ENCODE measurements at places on chromosomes 3 and 15.

DNA sequence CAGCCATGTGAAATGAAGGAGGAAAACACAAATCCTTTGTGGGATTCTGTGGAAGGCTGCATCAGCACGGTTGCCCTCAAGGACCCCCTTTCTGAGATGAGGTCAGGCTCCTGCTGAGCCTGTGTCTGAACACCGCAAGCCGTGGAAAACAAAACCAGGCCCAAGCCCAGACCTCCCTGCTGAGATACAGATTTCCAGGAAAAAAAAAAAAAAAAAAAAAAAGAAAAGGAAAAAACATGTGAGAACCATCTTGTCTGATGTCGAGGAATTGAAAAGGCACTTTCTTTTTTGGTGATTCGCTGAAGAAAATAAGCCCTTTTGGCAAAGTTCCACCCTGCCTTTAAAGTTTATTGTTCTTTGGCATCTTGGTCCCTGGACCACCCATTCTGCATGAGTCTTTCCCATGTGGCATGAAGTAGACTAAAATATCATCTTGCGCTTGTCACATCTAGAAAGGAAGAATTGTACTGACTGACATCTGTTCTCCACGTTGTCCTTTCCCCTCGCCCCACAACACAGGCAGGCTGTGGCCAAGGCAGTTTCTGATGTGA lies 117.6 kb downstream of the CHST2 start:
- DNase-seq = no peak

DNA sequence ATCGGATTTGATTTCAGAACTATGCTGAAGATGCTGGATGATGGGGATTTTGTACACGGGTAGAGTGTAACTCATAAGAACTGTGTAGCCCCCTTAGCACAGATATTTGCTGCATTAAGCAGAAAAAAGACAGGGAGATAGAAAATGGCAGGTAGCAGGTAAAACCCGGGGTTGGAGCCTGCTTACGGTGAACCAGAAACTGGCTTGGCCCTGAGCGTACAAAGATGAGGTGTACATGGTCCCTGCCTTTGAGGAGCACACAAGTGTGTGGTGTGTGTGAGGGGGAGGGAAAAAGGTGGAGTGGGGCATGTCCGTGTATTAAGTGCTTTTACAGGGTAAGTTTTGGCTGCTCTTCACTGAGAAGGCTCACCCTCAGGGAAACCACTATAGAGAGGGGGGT lies 3.5 kb downstream of the LPP start:
- DNase-seq = no peak

GRCh38 chr3:23399221-23399620 lies 196.1 kb downstream of the UBE2E2 start:
- DNase-seq = no peak

GRCh38 chr3:179624451-179624850 lies 19.9 kb downstream of the NDUFB5 start:
- DNase-seq = no peak

- DNase-seq = no peak
Measured at GRCh38 chr3:28267984-28268849, 26.8 kb downstream of the CMC1 start.

- no peak for DNase-seq
Measured at GRCh38 chr3:177322881-177323280, 125.6 kb upstream of the TBL1XR1 start.

- no peak for DNase-seq
Measured at GRCh38 chr15:60706145-60706544, 227.2 kb upstream of the ICE2 start.

DNA sequence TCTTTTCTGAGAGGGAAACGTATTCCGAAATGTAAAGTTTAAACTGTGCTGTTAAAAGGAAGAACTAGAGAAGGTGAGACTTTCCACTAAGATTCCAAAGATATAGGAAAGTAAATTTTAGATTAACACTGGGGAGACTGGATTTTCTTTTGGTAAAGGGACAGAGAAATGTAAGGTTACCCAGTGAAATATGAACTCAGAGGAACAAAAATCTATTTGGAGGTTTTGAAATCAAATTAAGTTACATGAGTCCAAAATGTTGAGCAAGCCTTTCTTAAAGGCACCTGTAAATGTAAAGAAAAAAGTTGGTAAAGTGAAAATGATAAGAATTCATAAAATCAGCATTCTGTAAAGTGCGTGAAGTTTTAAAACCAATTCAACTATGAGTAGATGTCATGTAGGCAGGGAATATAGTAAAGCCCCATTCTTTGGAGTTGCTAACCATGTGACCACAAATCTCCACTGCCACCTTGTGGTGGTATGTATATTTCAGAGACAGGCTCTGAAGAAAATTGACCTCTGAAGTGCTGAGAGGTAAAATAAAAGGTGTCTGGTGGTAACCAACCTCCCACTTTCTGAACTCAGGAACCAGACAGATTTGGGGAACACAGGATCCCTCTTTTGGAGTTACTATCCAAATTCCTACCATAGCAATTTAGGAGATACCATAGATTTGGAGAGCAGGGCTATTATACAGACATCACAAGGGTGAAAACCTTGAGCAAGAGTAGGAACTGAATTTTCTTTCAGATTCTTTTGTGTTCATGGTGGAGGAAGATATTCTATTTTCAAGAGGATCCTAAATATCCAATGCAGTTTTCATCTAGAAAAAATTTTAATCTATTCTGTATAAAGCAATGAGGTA lies 215.3 kb downstream of the ROBO2 start:
- DNase-seq = peak; percentile 24

GRCh38 chr15:100105101-100105500 lies 236.7 kb downstream of the ADAMTS17 start:
- no peak for DNase-seq

DNA sequence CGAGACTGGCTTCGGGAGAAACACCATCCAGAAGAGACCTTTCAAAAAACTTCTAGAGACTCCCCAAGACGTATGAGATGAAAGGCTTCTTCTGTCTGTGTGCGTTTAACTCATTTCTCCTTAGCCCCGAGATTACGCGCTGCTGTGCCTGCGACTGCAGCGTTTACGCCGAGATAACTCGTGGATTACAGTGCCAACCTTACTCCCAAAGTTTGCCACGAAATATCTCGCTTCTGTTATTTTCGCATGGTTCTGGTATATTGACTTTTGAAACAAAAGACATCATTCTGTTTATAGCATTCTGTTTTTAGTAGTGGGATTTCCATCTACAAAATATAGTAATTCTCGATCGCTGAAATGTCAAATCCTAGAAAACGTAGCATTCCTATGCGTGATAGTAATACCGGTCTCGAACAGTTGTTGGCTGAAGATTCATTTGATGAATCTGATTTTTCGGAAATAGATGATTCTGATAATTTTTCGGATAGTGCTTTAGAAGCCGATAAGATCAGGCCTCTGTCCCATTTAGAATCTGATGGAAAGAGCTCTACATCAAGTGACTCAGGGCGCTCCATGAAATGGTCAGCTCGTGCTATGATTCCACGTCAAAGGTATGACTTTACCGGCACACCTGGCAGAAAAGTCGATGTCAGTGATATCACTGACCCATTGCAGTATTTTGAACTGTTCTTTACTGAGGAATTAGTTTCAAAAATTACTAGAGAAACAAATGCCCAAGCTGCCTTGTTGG lies 467 bp downstream of the PGBD4 start:
- DNase-seq = no peak

DNA sequence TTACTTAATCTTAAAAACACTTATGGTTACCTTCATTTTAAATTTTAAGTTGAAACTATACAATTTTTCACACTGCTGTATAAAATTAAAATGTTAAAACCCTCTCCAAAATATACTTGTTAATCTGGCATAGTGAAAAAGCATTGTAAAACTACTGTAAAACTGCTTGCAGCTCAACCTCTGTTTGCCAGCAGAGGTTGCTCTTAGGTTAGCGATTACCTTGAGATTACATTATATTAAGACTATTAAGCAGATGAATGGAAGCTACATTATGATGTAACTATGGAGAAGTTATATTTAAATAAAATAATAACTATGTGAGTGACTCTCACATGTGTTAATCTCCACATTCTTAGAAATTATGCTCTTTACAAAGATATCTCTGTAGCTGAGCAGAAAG lies 143.6 kb upstream of the SLITRK3 start:
- DNase-seq = no peak

DNA sequence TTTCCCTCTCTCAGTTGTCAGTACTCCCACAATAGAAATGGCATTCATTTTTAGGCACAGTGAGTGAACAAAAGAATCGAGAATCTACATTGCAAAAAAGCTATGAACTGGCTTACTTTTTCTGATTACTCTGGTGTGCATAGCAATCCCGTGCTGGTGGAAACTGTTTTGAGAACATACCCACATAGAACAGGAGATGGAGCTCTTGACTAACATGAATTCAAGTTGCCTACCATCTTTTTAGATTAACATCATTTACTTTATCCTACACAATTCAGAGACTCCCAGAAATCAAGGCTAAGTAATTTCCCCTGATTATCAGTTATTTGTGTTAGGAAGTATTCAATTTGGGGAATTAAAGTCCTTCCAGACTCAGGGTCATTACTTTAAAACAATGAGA lies 326.6 kb downstream of the ARPP21 start:
- DNase-seq = no peak

- no peak for DNase-seq
Measured at GRCh38 chr15:70182858-70183695, 85.4 kb upstream of the TLE3 start.

- DNase-seq = no peak
Measured at GRCh38 chr15:40388941-40389823, 6.7 kb downstream of the KNSTRN start.

DNA sequence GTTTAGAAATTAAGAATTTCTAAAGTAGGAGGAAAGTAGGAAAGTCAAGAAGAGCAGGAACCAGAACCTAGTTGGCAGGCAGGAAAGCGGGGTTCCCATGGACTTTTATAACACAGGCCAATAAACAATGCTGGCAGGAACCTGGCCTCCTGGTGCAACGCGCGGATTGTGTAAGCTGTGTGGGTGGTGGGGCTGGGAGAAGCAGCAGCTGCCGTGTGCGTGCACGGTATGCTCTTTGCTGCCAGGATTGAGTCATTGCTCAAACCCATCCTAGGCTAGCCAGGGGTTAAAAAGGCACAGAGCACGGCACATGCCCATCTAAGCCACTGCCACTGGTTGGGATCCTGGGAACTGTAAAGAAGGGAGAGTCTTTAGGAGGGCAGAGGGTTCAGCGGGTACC lies 209.9 kb upstream of the RGMA start:
- DNase-seq = no peak

GRCh38 chr3:1583044-1583443 lies 490.2 kb downstream of the CNTN6 start:
- DNase-seq = no peak

GRCh38 chr3:168424059-168424734 lies 328.5 kb upstream of the GOLIM4 start:
- DNase-seq = no peak

DNA sequence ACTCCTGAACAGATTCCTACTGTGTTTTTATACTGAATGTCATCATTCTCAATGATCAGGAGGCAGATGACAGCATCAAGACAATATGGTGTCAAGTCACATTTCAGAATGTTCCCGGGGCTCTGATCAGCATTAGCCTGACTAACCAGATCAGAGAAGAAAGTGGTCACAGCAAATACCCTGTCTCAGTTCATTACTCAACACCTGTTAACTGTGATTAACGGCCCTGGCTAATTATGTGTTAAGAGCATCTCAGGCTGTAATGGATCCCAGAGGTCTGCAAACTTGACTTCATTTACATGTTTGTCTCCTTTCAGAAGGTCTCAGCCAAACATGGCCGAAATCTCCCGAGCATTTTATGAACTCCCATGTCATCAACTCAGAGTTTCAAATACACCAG lies 833.7 kb downstream of the FHIT start:
- no peak for DNase-seq

- DNase-seq = no peak
Measured at GRCh38 chr3:70281663-70282062, 30.8 kb downstream of the MDFIC2 start.

DNA sequence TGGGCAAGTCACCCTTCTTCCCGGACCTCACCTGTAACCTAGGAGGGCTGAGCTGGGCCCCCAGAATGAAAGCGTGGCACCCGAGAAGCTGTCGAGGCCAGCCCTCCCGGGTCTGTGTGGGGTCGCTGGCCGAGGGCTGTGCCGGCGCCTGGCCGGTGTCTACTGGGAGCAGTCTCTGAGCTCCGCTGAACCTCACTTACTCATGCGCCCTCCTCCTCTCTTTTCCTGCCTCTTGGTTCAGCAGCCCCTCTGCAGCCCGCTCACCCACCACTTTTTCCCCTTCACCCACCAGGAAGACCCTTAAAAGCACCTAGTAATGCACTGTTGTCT lies 419 bp downstream of the HYKK start:
- DNase-seq = no peak

GRCh38 chr15:25504307-25504706 lies 65.5 kb upstream of the UBE3A start:
- no peak for DNase-seq

DNA sequence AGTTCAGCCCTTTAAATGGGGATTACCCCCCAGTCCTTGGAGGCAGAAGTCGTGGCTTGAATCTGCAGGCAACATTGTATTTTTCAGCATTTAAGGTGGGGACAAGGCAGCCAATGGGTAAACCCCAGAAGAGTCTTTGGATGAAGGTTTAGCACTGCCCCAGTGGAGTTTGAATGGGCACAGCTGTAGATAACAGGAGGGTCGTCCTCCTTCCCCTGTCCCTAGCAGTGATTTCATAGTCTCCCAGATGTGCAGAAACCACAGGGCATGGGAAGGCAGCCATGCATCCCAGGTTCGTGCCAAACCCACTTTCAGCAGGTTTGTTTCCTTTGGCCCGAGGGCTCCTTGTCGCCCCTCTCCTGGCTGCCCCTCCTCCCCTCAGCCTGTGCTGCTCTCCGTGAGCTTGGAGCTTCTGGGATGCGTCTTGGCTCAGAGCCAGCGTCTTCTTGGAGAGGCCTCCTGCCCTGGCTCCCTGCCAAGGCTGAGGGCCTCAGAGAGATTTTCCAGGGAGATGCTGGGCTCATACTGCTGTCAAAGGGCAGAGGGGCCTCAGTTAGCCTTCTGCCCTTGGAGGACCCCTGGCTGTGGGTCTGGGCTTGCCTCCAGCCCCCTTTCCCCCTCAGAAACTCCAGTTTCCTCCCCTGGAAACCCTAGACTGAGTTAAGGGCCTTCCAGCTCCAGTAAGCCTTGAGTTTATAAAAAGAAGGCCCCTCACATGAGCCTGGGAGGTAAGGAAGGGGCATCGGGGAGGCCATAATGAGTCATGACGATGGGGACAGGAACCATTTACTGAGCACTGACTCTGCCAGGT lies 48.9 kb upstream of the POLG start:
- no peak for DNase-seq

GRCh38 chr3:177438596-177439220 lies 241.4 kb upstream of the TBL1XR1 start:
- no peak for DNase-seq

- no peak for DNase-seq
Measured at GRCh38 chr3:177281292-177282118, 84.2 kb upstream of the TBL1XR1 start.

DNA sequence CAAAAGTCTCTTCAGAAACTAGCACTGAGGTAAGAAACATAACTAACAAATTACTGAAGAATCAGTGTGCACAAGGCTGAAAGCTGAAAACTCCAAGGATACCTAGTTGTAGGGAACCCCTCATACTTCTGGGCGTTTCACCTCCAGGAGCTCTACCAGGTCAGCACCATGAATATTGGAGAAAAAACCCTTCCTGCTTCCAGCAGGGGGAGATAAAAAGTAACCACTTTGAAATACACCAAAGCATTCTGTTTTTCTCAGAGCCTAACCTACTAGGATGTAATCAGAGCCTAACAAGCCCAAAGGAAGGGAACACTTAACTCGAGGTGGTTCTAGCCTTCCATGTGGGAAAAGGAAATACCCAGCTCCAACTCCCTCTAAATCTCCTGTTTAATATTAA lies 175.8 kb upstream of the MME start:
- DNase-seq = no peak

Data from bone marrow (tissue), 2 donors.